ENCODE measurements at places on chromosomes 1 and 21.

DNA sequence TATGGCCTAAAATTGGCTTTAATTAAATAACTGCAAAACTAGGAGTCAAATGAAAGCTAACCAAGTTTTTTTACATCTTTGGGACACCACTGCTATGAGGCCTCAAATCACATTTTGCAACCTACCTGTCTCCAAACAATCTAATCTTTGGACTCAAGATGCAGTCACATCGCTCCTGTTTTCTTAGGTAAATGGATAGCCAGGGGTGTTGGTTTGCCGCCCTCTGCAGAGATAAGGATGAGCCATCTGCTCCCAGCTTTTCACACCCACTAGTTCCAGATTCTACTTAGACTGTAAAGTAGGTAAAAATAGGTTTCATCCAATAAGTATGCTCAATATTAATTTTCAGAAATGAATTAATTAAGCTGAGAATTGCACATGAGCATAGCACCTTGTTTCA lies 456.5 kb downstream of the KIF26B start:
- no peak for DNase-seq

DNA sequence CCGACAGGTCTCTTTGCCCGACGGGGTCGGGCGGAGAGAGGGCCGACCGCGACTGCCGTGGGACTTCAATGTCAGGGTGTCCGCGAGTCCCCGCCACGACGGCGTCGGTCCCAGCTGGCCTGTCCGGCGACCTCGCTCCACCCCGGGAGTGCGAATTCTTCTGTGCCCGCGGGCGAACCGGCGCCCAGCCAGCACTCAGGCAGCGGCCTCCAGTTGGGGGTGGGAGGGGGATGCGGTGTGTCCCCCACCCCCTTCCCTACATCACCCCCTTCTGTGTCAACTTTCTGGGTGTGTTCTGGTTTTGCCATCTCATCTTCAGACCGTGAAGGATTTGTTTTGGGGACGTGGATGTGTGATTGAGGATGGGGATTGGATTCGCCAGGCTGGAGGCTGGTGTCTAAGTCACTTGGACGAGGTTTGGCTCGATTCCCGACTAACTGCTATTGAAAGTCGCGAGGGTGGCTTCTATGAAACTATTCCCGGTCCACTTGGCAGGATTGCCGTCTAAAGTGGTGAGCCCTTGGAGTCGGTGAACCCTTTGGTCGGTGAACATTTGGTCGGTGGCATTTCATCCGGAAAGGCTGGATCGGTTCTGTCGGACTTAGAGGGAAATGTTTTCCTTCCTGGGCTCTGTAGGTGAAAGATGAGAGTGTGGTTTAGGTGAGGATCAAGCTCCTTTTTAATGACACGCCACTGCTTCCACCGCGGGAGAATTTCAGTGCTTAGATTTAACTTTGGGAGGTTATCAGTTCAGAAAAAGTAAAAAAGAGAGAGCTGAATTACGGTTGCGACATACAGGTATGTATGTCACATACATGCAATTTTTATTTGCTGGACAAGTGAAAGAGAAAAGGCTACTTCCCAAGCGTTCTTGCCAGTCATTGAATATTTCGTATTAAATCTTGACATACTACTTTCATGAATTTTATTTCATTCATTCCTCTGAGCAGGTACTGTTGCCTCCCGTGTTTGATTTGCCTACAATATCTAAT lies 771 bp downstream of the ABCD3 start:
- no peak for DNase-seq

DNA sequence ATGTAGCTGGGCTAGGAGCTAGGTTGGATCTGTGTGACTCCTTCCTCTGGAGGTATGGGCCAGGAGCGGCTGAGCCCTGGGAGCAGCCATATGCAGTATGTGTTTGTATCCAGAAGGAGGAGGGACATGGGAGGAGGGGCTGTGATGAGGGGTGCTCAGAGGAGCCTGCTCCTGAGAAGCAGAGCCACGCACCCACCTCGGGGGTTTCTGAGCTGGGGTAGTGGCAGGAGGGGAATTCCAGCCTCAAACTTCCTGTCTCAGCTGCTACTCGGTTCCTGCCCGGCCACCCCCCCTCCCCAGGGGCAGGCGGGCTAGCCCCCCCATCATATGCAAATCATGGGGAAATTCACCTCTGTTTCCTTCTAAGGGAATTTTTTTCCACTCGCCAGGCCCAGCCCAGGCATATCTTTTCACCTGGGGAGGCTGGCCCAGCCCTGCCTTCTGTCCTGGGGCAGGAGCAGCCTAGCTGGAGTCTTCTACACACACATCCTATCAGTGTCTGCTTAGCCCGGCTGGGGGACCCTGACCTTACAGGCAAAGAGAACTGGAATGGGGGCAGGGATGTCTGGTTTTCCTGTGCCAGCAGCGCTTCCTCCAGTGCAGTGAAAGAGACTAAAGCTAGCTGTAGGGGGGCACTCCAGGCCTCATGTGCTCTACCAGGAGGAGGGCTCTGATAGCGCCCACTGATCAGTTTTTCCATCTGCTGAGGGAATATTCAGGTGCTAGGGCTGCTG lies 3.0 kb downstream of the ZC3H12A start:
- no peak for DNase-seq

- DNase-seq, result no peak
These were observed 23.3 kb upstream of the SNX7 start for GRCh38 chr1:98638185-98638584.

GRCh38 chr1:231497629-231498152 lies 30.8 kb upstream of the TSNAX start:
- no peak for DNase-seq

DNA sequence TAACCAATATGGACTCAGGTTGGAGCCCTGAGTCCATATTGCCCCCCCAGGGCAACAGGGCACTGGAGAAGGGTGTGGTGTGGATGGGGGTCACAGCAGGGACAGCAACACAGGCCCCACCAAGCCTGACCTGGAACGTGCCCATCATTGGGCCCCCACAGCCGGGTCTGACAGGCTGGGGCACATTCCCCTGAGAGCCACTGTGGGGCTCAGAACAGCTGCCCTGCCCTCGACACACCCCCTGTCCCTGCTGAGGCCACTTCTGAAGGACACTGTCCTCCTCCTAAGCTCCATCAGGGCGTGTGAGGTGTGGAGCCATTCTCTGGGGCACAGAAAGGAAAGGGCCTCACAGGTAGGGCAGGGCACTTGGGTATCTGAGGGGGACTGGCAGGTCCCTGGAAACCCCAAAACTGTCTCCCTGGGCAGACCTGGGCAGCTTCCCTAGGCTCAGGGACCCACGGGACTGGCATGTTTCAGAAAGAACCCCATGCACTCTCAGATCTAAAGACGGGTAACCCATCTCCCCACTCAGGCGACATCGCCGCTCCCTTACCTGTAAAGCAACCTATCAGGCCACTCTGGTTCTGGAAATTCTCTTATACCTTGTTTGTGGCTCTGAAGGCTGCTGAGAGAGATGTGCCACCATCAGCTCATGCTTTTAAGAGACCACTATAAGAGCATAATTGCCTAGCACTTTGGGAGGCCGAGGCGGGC lies 95.5 kb downstream of the DMRTB1 start:
- no peak for DNase-seq

- no peak for DNase-seq
These were observed 118.9 kb downstream of the PRDM2 start for GRCh38 chr1:13818926-13819325.

- DNase-seq, result no peak
These were observed 57.9 kb upstream of the IRF2BP2 start for GRCh38 chr1:234667600-234668576.

DNA sequence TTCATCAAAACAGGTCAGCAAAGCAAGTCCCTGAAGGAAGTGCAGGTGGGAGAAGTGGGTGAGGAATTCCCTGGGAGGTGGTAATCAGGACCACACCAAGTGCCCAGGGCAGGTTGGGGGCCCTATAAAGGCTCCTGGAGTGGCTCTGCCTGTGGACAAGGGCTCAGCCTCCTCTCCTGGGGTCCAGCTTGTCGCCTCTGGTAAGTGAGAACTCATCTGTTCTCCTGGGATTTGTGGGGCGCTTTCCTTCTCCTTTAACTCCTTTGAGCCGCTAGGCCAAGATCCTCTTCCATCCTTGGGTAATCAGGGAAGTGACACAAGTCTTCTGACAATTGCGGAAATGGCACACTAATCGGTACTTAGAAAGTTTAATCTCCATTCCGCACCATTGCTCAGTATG lies at the start of gene SPRR4:
SPRR4 (plus strand) TSS at position 154 of the 400 bp plus-strand sequence. CDS start 1,243 bp downstream, outside the sequence.
- DNase-seq, result no peak

DNA sequence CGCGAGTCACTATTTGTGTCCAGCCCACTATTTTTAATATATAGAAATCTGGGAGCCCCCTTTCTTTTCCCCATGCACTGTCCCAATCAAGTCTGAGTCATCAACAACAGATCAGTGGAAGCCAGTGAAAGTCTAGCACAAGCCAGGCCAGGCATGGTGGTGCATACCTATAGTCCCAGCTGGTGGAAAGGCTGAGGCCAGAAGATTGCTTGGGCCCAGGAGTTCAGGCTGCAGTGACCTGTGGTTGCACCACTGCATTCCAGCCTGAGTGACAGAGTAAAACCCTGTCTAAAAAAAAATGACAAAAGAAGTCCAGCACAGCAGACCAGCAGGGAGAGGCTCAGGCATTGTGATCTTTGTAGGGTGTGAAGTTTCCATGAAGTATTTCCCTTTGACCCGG lies 9.0 kb upstream of the RPL5 start:
- no peak for DNase-seq

DNA sequence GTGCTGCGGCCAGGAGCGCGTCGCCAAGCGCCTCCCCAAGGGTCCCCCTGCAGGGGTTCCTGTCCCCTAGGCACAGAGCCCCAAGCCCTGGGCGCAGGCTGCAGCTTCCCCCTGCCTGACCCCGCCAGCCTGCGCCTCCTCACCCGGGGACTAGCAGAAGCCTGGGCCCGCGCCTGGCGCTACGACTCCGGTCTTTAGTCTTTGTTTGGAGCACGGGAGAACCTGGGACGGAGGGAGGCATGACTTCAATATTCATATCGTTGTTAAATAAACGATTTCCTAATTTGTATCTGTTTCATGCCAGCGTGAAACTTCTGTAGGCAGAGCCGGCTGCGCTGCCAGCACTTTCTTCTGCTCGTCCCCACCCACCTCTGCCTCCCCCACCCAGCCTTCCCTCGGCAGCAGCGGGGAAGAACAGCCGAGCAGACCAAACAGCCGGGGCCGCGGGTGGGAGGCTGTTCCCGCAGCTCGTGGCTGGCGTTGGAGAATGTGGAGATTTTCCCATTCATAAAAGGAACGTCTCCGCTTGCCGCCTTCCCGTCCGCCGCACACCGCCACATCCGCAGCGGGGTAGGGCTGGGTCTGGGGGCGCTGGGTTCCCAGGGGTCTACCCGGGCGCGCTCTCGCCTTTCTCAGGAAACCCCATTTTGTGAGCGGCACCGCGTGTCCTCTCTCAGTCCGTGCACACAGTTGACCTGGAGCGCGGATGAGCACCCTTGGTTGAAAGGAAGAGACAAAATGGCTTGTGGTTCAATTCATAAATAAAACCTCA lies 777 bp upstream of the TRIM67 start:
- DNase-seq, result no peak

- DNase-seq, result no peak
These were observed 161.8 kb downstream of the DYRK1A start for GRCh38 chr21:37528150-37528937.

- DNase-seq, result no peak
These were observed 11.1 kb downstream of the MAP10 start for GRCh38 chr1:232816324-232816723.

- DNase-seq, result peak; percentile 5
These were observed 68.9 kb downstream of the LRRC8C start for GRCh38 chr1:89701746-89702241.

DNA sequence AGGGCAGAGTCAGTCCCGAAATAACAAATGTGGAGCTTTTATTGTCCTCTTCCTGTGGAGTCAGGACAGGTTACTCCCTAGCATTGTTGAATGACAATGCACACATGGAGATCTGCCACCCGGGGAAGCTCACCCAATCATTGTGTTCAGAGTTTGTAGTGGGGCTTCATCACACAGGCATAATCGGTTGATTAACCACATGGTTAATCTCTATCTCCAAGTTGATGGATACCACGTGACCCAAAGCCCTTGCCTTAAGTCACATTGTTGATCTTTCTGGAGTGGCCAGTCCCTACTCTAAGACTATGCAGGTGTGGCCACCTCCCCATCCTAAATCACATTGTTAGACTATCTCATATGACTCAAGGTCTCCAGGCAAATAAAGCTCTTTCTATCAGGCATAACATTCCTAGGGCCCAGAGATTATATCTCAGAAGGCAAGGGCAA lies 2.6 kb upstream of the C1orf141 start:
- DNase-seq, result no peak
